Endothelial cell (in vitro differentiated cells): ENCODE measurements at places on chromosomes 6 and 20. TPM values are rescaled to one million over a fixed set of nuclear protein-coding genes. Genes with fewer than 3 reads are reported as not detected.

Gene NRM
- 26.0 TPM for total RNA-seq

Gene SYCP2
- 2.1 TPM for total RNA-seq

Gene DEFB127
- not detected for total RNA-seq

Gene BPI
- not detected for total RNA-seq

Gene RIMS1
- total RNA-seq = 1.8 TPM

Gene SLC22A23
- 72.7 TPM for total RNA-seq

DNA sequence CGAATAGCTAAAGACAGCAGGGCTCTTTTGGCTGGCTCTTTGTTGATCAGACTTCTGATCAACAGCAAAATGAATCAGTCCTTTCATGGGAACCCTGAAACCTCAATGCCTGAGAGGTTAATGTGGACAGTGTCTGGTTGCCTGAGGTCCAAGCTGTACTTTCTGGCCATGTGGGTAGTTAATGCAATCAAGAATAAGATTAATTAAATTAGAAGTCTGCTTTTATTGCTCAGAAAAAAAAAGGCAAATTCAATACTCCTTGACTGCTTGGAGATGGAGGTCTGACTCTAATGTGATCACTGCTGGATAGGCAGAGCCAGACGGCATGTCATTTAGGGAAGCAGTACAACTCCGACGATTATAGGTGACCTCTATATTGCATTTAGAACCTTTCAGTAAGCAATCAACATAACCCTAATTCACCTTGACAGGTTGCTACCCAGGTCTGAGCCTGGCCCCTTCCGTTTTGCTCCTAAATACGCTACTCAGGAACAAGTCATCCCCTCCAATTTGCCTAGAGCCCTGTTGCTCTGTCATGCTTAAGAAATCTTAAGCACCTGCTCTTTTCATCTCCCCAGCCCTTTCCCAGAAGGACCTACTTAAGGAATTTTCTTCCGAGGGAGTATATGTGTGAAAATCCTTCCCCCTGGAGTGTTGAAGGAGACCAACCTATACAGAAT lies 370.0 kb upstream of the SPTLC3 start:
- DNase-seq = no peak

DNA sequence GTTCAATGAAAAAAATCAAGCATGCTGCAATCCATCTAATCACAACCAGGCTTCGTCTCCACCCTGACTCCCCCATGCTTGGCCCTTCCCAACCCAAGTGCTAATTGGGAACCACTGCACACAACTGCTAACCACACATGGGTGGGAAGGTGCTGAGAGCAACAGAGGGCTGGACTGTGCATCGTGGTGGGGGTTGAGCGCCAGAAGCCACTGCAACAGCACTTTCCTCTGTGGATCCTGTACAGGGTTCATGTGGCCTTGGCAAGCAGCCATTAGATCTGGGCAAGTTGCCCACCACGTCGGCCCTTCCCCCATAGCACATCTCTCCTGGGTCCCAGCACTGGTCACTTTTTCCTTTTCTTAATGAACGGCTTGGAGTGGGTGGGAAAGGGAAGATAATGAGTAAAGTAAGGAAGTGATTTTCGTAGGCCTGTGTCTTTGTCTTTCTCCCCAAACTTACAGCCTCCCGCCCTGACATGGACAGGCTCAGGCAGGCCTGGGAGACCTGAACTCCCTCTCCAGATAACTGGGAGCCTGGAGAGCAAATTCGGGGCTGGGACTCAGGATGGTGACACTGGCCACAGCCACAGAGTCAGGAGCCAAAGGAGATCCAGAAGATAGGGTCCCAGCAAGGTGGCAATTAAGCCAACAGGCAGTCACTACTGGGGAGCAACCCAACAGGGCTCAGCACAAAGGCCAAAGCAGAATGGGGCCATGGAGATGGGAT lies 34.4 kb upstream of the MRPS10 start:
- no peak for DNase-seq

DNA sequence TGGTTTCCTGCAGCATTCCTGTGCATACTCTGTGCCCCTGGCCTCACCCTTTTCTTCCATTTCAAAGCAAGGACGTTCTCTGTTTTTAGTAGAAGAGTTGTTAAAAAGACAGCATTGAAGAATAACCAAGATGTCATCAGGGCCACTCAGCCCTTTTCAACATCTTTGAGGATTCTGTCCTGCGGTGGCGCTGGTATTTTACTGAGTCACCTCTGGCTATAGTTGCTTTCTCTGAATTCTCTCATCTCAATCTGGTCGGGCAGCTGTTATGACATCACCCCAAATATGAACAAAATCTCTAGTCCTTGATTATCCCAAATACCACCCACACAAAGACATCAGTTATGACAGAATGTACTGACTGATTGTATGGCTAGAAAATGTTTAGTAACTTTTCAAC lies 204.2 kb downstream of the GRIK2 start:
- no peak for DNase-seq

DNA sequence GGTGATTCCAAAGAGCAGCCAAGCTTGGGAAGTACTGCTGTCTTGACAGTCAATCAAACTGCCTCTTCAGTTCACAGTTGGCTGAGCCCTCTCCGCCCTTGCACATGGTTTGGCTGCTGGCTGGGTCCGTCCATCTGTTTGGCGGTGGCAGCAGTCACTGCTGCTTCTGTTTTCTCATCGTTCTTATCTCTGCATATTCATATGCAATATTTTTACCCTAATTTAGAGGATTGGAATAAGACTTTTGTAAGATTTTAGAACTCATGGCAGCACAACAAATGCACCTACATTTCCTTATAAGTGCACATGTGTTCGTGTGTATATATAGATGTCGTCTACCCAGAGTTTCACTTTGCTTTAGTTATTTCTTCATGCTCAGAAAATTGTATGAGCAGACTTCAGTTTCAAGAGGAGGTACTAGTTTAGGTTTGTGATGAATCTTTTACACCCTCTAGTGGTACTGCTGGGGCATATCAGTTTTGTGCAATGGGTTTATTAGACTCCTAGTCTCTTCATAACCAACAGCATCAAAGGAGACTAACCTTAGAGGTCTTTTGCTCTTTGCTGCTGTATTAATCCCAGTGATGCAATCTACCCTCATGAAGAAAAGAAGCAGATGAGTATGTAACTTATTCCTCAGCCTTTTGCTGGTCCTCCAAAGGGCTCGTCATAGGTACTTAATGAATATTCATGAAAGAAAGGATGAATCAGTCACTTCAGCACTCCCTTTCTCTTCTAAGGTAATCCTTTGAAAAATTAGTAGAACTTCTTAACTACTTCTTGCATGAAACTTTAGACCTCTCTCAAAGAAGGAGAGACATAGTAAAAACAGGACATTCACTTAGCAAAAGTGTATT lies 44.3 kb downstream of the KHDC1L start:
- DNase-seq = no peak

DNA sequence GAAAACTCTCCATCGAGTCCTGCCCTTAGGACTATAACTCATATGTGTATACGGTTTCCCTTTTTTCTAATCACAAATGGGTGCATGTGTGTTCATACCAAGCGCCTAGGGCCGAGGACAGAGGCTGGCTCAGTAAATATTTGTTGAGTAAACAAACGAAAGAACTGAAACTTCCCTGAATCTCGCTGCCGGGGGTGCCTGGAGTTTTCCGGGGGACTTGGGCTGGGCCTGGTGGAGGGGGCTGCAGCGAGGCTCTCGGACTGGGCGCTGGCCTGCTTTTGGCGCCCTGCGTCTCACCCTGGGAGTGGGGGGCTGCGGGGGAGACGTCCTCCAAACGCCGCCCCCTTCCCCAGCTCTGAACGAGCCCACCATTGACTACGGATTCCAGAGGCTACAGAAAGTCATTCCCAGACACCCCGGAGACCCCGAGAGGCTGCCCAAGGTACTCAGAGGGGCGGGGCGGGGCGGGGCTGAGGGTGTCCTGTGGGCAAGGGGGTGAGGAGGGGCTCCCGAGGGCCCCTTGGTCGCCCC lies 49.0 kb downstream of the CPXM1 start:
- DNase-seq = no peak

GRCh38 chr6:33705268-33705885 lies 6.1 kb downstream of the UQCC2 start:
- no peak for DNase-seq

DNA sequence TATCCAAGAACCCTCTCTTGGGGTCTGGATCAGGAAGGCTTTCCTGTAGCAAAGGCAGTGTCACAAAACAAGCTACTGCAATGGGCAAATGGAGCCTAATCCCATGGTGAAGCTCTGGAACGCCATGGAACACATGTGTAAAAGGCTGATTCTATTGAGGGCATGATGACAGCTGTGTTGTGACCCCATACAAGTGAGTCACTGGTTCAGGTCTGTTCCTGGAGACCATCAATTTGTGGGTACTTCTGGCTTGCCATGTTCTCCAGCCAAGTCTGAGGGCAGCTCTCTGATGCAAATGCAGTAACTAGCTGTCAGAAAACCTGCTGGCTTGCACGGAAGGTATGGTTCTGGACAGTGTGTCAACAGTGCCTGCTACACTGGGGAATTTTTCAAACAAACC lies 33.3 kb upstream of the ECHDC1 start:
- no peak for DNase-seq

DNA sequence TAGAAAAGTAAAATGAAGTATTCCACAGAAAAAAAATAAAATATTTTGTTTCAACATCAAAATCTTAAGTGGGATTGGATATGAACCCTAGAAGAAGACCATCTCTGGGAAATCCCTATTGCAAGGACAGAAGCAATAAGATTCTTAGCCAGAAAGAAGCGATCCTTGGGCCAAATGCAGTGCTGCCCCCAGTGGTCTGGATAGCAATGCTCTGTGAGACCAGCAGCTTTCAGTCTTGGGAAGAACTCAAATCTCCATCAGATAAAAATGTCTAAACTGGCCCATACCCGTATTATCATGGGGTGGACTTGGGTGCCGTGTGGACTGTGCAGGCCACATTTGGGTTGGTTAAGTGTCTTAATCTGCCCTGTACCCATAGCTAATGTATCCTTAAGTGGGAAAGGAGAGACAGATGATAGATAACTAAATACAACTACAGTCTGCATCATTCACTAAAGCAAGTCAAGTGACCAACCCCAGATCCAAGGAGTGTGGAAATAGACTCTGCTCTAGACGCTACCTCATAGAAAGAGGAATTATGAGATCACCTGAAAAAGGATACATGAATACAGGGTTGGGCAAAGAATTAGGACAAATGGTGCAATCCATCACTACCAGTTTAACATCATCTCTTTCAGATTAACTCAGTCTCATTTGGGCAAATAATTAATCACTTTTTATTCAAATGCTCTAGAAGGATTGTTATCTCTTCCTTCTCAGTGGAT lies 38.9 kb upstream of the SNAP25 start:
- DNase-seq = peak; percentile 8

GRCh38 chr6:147604373-147604772 lies 95.9 kb downstream of the SAMD5 start:
- DNase-seq = no peak

- DNase-seq = no peak
Observed at GRCh38 chr20:14412065-14412681, 74.8 kb upstream of the FLRT3 start.

DNA sequence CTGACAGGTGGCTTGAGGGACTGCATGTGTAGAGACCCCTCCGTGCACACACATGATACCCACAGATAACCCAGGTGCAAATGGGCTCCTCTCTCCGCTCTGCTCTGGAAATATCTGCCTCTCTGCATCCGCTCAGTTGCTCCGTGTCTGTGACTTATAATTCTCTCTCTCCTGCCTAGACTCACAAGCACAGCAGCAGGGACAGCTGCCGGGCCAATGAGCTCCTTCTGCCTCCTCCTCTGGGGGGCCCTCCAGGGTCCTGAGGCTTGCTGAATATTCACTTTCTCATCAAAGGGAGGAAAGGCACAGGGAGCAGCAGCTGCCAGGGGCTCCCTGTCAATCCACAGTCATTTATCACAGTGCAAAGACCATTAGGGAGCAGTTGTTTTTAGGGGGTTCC lies 24.1 kb downstream of the LRFN2 start:
- no peak for DNase-seq

DNA sequence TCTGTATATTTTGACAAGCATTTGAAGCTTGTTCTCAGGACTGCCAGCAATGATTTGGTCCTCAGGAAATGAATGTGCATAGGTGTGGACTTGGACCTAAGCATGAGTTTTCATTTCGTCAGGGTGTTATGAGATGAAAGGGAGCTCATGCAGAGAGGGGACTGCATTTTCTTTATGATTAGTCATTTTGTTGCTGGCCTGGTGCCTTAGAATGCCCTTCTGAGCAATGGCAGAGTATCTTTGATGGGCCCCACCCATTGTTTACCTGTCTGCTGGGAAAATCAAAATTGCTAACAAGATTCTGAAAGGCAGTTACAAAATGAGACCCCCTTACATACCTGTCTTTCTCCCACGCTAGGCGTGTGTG lies 51.5 kb upstream of the MTHFD1L start:
- DNase-seq = no peak

DNA sequence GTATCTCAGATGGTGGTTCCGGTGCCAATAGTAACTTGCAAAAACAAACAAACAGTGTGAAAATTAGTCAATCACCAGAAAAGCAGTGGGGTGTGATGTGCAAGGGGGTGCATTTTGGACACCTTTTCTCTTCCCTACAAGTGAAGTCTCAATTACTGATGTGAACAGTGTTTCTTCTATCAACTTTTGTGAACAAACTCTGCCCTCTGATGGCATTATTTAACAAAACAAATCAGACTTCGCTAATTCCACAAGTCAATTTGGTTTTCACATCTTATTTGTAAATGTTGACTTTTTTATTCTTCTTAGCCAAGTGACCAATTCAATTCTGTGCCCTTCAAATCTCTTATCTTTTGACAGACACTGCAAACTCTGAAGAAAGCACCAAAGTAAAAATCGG lies 212.2 kb downstream of the UST start:
- no peak for DNase-seq

DNA sequence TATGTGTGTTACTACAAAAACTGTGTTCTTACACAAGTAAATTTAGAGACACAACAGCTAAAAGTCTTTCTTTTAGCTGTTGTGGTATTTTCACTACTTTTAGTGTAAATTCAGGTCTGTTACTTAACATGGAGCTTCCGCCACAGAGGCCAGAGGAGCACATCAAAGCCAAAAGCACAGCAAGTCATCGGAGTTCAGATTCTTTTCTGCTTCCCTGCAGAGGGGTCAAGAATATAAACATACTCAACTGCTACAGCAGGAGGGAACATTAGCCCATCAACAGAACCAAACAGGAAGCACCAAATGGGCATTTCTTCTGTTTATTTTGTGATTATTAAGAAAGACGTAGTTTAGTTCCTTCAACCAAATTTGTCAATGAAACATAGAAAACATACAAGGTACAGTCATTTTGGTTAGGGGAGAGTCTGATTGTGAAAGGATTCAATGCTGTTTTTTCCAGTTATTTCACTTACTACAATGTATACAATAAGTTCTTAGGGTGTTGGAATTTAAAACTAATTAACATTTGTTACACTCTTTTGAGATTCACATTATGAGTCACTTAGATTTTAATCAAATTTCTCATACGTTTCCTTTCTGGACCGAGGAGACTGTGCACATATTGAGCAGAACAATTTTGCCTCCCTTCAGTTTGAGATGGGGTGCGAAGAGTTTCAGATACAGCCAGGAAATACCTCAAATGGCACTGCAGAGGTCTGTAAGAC lies 42.8 kb upstream of the DSE start:
- no peak for DNase-seq

- DNase-seq = no peak
Observed at GRCh38 chr20:46568570-46569129, 18.2 kb upstream of the OCSTAMP start.
